ENCODE measurements at places on chromosomes 3 and 15.

DNA sequence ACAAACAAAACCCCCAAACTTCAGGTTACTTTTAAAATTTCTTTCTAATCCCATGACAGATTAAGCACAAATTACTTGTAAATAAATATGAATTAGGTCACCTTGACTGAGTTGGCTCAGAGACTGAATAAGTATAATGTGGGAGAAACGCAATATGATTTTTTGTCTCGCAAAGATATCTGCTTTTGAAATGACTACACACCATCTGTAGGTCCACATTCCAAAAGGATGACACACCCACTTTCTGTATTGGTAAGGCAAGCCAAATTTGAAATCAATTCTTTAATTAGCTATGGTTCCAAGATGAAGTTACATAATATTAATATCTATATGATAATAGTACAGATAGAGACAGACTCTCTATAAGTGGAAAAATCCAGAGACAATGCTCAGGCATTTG, 66.9 kb upstream of the CSPG5 start:
- DNase-seq: no peak

DNA sequence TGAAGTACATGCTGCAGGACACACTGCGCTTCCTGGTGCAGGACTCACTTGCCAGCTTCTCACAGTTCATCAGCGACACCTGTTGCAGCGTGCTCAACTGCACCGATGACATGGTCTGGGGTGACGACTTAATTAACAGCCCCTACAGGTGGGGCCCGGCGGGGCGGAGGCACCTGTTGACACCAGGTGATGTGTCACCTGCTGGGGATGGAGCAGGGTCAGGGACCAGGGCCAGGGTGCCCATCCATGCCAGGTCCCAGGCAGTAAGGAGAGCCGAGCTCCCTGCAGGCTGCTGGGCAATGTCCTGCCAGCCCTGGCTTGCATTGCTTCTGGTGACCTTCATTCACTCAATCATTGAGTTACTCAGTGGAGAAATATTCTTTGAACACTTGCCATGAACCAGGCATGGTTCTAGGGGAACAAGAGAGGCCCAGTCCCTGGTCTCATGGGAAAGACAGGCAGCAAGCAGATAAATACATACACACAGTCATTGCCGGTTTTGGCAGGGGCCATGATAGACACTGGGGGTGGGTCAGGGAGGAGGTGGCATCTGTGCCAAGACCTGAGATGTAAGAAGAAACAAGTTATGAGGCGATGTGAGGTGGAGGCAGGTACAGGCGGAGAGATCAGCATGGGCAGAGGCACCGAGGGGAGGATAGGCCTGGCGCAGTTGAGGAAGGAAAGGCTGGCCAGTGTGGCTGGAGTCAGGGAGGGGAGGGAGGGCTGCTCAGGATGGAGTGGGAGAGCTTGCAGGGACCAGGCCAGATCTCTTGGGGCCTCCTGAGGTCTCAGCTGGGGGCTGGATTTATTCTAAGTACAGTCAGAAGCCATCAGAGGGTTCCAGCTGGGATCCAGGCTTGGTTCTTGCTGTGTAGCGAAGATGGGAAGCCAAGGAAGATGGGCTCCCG, 30.8 kb downstream of the DNAH1 start:
- no peak for DNase-seq

GRCh38 chr3:160225176-160226025, at the start of gene C3orf80:
Gene C3orf80, plus strand, starts transcription at chr3:160225422. Its CDS starts 214 bp downstream, at chr3:160225636.
- no peak for DNase-seq

DNA sequence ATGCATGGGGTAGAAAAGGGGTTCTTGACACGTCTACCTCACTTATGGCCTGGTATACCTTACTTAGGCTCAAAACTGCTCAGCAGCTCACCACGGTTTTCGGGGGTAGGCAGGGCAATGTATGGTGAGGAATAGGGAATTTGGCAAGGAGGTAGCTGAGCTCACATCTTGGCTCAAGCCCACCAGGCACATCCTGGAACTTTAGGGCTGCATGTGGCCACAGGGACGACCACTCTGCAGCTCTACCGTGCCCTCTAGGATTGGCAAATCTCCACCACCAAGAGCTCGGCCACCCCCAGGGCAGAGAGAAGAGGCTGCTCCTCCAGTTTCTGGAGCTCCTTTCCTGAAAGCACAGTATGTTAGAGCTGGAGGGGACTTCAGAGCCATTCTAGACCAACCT, 69.7 kb downstream of the MRPL46 start:
- DNase-seq: no peak

GRCh38 chr3:180594631-180595558, 7.1 kb upstream of the TTC14 start:
- no peak for DNase-seq

- DNase-seq: no peak
These were observed 661.6 kb upstream of the CBLB start for GRCh38 chr3:106530367-106530766.

DNA sequence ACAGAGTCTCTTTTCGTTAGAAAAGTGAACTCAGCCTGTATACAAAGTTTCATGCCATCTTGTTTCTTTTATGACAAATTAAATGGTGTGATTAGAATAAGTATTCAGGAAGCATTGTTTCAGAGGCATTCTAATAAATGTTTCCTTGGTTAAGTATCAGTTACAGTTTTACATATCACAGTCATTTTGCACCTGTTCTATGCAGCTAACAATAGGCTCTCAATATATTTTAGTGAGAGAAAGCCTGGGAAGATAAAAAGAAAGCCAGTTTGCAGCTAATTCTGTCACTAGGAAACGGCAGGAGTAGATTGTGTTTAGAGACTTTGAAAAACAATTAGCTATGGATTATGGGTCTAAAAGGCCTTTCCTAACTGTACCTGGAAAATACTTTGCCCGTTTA, 252.8 kb downstream of the ZIC1 start:
- DNase-seq: no peak

All from NCI-H187 (cell line).